ENCODE measurements at places on chromosomes 16 and 17.

- H3K36me3 ChIP-seq = no peaks in the 10 kb centered on the region
- no peak for DNase-seq
- H3K27me3 ChIP-seq = peaks cover 1% of the 10 kb centered on the region
- peaks cover 51% of the 10 kb centered on the region for H3K4me1 ChIP-seq
Measured at GRCh38 chr16:69071036-69071435, 34.4 kb upstream of the HAS3 start.

DNA sequence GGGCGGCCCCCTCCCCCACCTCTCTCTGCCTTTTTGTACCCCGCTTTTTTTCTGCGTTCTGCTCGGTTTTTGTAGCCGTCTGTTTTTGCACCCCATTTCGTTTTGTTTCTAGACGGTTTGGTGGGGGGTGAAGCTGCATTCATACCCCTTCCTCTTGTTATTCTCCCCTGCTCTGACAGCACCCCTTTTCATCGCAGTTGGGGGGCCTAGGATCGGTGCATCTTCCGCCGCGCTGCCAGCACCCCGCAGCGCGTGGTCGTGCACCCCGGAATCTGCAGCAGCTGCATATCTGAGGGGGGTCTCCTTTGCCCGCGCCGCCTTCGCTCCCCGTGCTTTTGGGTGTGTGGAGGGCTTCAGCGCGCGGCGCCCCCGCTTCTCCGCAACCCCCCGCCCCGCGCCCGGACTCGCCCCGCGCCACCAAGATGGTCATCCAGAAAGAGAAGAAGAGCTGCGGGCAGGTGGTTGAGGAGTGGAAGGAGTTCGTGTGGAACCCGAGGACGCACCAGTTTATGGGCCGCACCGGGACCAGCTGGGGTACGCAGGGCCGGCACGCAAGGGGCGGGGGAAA, 455 bp downstream of the ATP1B2 start:
- no peak for DNase-seq
- H3K36me3 ChIP-seq = peaks cover 19% of the 10 kb centered on the region
- H3K27me3 ChIP-seq = peaks cover 53% of the 10 kb centered on the region
- H3K27ac ChIP-seq = no peak overlapping the region
- H3K4me3 ChIP-seq = peak overlapping the region; percentile 83

- H3K27ac ChIP-seq = no peak overlapping the region
- H3K27me3 ChIP-seq = peaks cover 13% of the 10 kb centered on the region
- DNase-seq = no peak
- no peak overlapping the region for H3K4me3 ChIP-seq
Measured at GRCh38 chr16:73015612-73016487, 32.1 kb downstream of the ZFHX3 start.

GRCh38 chr17:38717139-38717745, 12.2 kb downstream of the MLLT6 start:
- H3K36me3 ChIP-seq = no peaks in the 10 kb centered on the region
- H3K27ac ChIP-seq = no peak overlapping the region
- H3K27me3 ChIP-seq = peaks cover 15% of the 10 kb centered on the region
- peaks cover 54% of the 10 kb centered on the region for H3K4me1 ChIP-seq
- DNase-seq = no peak

- peaks cover 11% of the 10 kb centered on the region for H3K27me3 ChIP-seq
- peaks cover 47% of the 10 kb centered on the region for H3K4me1 ChIP-seq
- 0 out of 2 replicates have a peak overlapping the region, but pooled peaks have one; percentile 39 for H3K27ac ChIP-seq
- no peak overlapping the region for H3K4me3 ChIP-seq
Measured at GRCh38 chr17:49214676-49215360, 4.3 kb downstream of the ABI3 start.

- H3K27me3 ChIP-seq = peaks cover 10% of the 10 kb centered on the region
- H3K4me1 ChIP-seq = 0 out of 2 replicates have a peak, but pooled peaks cover 10% of the 10 kb centered on the region
- H3K4me3 ChIP-seq = no peak overlapping the region
- H3K27ac ChIP-seq = no peak overlapping the region
Measured at GRCh38 chr16:84255050-84255810, 15.4 kb upstream of the KCNG4 start.

- no peak overlapping the region for H3K27ac ChIP-seq
- no peaks in the 10 kb centered on the region for H3K27me3 ChIP-seq
- H3K4me3 ChIP-seq = no peak overlapping the region
- H3K36me3 ChIP-seq = no peaks in the 10 kb centered on the region
- H3K4me1 ChIP-seq = no peaks in the 10 kb centered on the region
Measured at GRCh38 chr17:81116704-81117103, 48.6 kb upstream of the PVALEF start.

- H3K4me3 ChIP-seq = no peak overlapping the region
- H3K27ac ChIP-seq = peak overlapping the region; percentile 89
- H3K4me1 ChIP-seq = peaks cover 7% of the 10 kb centered on the region
- DNase-seq = no peak
- no peaks in the 10 kb centered on the region for H3K36me3 ChIP-seq
- H3K27me3 ChIP-seq = no peaks in the 10 kb centered on the region
Measured at GRCh38 chr16:576197-576822, 6.5 kb downstream of the PIGQ start.

GRCh38 chr17:72976971-72977770, 115.3 kb downstream of the SLC39A11 start:
- no peak for DNase-seq
- no peak overlapping the region for H3K27ac ChIP-seq
- H3K4me1 ChIP-seq = peaks cover 7% of the 10 kb centered on the region
- H3K36me3 ChIP-seq = peaks cover 2% of the 10 kb centered on the region

DNA sequence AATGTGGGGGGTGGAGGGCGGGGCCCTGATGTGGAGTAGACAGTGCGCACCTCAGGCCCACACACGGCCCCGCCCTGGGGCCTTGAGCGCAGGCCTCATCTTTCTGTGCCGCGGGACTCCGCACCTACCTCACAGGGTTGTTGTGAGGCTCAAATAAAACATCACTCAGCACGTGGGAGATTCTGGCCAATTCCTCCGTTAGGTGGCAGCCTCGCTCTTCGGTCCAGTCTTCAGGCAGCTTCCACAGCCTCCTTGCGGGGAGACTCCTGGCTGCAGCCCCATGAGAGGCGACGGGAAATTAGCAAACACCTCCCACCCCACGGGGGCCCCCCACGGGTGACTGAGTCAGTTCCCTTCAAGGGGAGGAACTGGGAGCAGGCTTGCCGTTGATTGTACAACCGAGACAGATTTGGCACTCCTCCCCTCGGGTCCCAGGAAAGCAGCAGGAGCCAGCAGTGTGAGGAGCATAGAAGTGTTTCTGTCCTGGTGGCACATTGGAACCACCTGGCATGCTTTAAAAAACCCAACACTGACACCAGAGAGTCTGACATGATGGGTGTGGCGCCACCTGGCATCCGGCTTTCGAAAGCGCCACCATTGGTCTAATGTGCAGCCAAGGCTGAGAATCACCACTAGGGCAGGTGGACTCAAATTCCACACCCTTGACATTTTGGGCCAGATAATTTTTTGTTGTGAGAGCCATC, 7.6 kb downstream of the MRM1 start:
- peaks cover 14% of the 10 kb centered on the region for H3K36me3 ChIP-seq
- H3K27me3 ChIP-seq = no peaks in the 10 kb centered on the region
- peak; percentile 60 for DNase-seq
- no peak overlapping the region for H3K4me3 ChIP-seq
- H3K4me1 ChIP-seq = peaks cover 39% of the 10 kb centered on the region

DNA sequence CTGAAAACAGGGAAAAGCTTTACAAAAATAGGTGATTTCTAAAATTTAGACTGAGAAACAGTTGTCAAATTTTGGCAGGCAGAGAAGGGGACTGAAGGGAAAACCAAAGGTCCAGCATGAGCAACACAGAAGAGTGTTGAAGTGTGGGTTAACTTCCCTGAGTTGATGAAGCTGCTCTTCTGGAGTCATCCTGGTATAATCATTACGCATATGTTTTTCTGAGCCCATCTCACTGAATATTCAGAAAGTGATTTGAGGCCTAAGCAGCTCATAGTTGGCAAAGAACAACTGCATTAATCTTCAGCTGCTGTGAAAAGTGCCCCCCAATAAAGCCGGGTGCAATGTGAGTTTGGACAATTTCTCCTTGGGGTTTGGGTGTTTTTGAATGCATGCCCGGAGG, 115.0 kb upstream of the RBBP6 start:
- H3K4me1 ChIP-seq = peaks cover 15% of the 10 kb centered on the region
- no peak overlapping the region for H3K4me3 ChIP-seq
- DNase-seq = no peak
- H3K27ac ChIP-seq = no peak overlapping the region
- H3K27me3 ChIP-seq = no peaks in the 10 kb centered on the region

DNA sequence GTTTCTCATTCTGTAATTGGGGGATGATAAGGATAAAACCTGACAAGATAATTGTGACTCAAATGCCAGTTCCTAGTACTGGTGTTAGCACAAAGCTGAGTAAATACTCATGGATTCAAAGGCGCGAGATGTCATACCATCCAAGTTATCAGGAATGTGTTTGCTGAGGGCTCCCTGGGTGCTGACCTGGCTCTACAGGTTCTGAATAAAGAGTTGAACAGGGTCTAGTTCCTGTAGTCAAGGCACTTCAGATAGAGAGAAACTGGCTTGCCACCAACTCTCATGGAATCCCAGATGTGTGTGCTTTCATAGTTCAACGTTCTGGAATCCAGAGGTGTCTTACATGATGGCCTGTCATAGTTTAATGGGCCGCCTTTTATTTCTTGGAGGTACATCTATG, 141.6 kb downstream of the PRKCA start:
- no peak overlapping the region for H3K27ac ChIP-seq
- no peaks in the 10 kb centered on the region for H3K36me3 ChIP-seq
- no peak overlapping the region for H3K4me3 ChIP-seq
- H3K27me3 ChIP-seq = no peaks in the 10 kb centered on the region
- no peak for DNase-seq

GRCh38 chr17:13134076-13134475, 116.2 kb upstream of the ELAC2 start:
- H3K4me1 ChIP-seq = no peaks in the 10 kb centered on the region
- peaks cover 20% of the 10 kb centered on the region for H3K36me3 ChIP-seq
- no peak for DNase-seq
- no peak overlapping the region for H3K4me3 ChIP-seq
- H3K27me3 ChIP-seq = no peaks in the 10 kb centered on the region

DNA sequence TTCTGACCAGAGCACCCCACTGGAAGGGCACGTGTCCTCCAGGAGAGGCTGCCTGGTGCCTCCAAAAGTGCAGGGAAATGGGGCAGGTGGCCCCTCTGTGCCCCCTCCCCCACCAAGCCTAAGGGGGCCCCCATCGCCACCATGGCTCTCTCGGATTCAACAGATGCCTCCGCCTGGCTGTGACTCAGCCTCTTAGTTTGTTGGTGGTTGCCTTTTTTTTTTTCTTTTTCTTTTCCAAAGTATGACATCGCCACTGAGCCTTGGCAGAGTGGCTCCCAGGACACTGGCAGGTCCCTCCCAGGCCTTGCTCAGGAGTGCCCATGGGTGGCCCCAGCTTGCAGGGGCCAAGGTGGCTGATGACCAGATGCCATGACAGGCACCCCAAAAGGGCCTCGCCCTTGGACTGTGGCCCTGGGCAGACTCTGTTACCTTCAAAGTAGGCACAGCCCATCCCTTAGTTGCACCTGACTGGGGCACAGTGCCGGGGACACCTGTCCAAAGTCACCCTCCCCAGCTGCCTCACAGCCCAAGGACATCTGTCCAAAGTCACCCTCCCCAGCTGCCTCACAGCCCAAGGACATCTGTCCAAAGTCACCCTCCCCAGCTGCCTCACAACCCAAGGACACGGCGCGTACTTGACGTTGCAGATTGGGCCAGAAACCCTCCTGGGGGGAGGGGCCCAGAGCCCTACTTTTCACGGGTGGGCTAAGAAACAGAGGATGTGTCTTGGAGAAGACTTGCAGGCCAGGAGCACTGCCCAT, 29.6 kb downstream of the NPTX1 start:
- DNase-seq = no peak
- H3K4me3 ChIP-seq = no peak overlapping the region
- H3K27me3 ChIP-seq = peaks cover 11% of the 10 kb centered on the region
- no peaks in the 10 kb centered on the region for H3K4me1 ChIP-seq
- no peak overlapping the region for H3K27ac ChIP-seq

GRCh38 chr16:28285649-28286048, 6.7 kb upstream of the SBK1 start:
- no peak overlapping the region for H3K27ac ChIP-seq
- no peak for DNase-seq
- H3K4me3 ChIP-seq = no peak overlapping the region

- peaks cover 72% of the 10 kb centered on the region for H3K36me3 ChIP-seq
- H3K4me1 ChIP-seq = no peaks in the 10 kb centered on the region
- no peak overlapping the region for H3K27ac ChIP-seq
- peaks cover 10% of the 10 kb centered on the region for H3K27me3 ChIP-seq
Measured at GRCh38 chr16:7303660-7304200, 28.9 kb upstream of the RBFOX1 start.

GRCh38 chr16:2092256-2092620, 43.5 kb downstream of the PKD1 start:
- no peaks in the 10 kb centered on the region for H3K4me1 ChIP-seq
- DNase-seq = no peak
- peak overlapping the region; percentile 52 for H3K4me3 ChIP-seq

- no peak for DNase-seq
- H3K27me3 ChIP-seq = no peaks in the 10 kb centered on the region
- no peaks in the 10 kb centered on the region for H3K4me1 ChIP-seq
- no peak overlapping the region for H3K4me3 ChIP-seq
- peaks cover 87% of the 10 kb centered on the region for H3K36me3 ChIP-seq
Measured at GRCh38 chr16:70544548-70544947, 20.9 kb downstream of the SF3B3 start.

Data from WTC11 (cell line).